Left cardiac atrium (tissue), 4 donors: ENCODE measurements at places on chromosomes 7 and 10. TPM values are rescaled to one million over a fixed set of nuclear protein-coding genes. Genes with fewer than 3 reads are reported as not detected.

AKR1D1 gene
- not detected for total RNA-seq

ATRNL1 gene
- 0.38 TPM for total RNA-seq

HABP2 gene
- not detected for total RNA-seq

PIK3CG gene
- 2.4 TPM for total RNA-seq

AKR1C8 gene
- total RNA-seq = 0.68 TPM

HYCC1 gene
- 36.6 TPM for total RNA-seq

RARRES2 gene
- total RNA-seq = 86.4 TPM
